ENCODE measurements at places on chromosomes 6 and 20.

DNA sequence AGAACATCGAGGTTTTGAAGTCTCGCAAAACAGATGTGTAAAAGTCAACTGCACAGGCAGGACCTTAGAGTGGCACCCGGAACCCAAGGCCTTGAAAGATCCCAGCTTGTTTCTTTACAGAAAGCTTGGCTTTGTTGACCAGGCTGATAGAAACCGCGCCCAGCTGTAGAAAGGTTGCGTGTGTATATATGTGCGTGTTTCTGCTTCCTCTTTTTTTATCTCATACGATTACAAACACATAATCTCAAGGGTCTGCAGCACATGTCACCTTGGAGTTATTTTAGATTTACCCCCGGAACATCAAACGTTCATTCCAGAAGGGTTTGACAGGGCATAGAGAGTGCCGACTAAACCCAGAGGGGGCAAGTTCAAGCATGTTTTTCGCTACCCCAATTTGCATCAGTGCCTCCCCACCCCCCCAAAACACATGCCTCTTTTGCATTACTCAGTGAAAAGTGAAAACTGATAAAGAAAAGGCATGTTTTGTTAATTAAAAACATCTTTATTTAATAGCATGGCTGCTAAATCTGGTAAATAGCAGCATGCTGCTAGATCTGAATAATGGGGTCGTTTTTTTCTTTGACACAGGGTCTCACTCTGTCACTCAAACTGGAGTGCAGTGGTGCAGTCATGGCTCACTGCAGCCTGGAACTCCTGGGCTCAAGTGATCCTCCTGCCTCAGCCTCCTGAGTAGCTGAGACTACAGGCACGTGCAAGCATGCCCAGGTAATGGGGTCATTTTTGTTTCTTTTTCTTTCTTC is 33.2 kb upstream of the NCOA3 start:
- no peak for DNase-seq

DNA sequence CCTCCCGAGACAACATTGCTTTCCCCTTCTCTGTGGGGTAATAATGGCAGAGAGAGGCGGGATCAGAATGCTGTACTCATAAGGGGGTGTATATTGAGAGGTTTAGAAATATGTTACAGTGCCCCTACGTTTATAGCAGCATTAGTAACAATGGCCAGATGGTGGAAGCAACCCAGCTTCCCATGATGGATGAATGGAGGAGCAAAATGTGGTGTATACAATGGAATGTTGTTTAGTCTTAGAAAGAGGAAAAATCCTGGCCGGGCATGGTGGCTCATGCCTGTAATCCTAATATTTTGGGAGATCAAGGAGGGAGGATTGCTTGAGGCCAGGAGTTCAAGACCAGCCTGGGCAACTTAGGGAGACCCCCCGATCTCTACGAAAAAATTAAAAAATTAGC is 12.9 kb downstream of the BANF2 start:
- no peak for DNase-seq

DNA sequence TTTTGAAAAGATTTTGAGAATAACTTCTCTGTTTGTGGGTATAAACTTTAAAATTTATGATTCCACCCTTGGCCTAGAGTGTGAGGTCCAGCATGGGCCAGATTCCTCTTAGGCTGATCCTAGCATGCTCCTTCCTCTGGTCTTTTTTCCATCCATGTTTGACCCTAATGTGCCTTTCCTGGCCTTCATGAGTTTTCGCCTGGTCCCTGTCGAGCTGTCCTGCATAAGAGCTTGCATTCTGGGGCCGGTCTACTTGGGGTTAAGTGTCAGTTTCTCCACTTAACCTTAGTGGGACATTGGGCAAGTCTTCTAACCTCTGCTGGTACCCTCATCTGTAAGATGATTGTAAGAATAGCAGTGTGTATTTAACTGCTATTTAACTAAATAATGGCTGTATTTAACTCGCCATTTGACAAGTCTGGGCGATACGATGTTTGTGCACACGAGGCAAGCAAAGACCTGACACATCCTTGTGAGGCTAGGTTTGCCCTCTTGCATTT is 40.7 kb upstream of the TAGAP start:
- peak; percentile 51 for DNase-seq

DNA sequence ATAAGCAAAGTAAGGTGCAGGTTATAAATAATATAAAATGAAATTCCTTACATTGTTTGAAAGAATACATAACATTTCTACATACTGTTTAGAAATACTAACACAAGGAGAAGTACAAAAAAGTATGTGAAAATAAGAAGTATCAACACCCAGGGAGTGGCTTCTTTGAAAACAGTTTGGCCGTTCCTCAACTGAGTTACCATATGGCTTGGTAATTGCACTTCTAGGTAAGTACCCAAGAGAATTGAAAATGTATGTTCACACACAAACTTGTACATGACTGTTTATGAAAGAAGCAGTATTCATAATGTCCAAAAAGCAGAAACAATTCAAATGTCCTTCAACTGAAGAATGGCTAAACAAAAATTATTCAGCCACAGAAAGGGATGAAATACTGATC is 30.7 kb downstream of the PAK5 start:
- no peak for DNase-seq

DNA sequence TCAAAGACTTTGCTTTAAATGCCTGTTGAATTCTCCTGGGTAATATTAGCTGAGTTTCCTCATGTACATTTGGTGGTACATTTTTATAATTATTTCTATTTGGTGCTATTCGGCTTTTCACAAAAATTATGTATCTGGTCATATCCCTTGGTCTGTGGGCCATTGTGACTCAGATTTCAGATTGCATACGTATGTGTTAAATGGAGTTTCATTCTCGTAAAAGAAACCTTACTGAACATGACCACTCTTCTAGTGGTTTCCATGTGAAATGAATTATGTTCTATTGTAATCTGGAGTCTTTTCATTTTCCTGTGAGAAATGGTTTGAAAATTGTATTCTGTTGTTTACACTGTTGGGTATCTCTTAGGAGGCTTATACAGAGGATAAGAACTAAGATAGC is 386.2 kb upstream of the FLRT3 start:
- DNase-seq: no peak

Measured in NCI-H1105 treated with DMSO at 0.1 percent for 48 hours (cell line).